ENCODE measurements at places on chromosomes 13 and 19.

GRCh38 chr13:39283072-39283471 lies 244.8 kb downstream of the NHLRC3 start:
- no peak for DNase-seq

DNA sequence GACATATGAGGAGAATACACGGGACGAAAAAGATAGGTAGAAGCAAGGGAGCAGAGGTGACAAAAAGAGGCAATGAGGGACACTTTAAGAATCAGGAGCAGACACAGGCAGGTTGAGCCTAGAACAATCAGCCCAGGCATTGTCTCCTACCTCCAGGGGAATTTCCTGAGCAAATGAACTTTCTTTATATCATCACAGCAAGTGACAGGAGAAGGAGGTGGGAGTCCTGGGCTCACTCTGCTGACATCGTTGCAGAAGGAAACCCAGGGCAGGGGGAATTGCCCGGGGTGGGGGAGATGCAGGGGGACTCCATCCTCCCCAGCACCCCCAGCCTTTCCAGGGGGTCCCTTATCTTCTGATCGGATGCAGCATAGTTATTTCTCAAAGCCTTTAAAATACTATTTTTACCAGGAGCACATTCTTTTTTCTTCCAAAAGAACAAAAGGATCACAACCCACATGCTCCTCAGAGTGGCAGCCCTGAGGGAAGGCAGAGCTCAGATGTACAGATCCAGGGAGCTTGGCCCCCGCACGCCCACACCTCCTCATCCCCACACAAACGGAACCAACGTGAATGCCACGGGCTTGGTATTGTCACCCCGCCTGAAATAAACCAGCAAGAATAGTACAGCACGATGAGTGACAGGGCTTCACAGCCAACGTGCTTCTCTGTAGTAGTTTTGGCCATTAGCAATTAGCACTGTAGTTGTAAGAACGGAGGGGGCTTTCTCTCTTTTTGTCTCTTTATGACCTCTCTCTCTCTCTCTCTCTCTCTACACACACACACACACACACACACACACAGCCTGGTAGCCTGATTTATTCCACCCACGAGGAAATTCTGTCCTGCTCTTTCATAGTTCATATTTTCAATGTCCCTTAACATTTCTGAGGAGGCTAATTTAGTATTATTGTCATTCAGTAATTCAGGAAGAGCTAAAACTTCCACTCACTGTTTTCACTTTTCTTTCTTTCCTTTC lies 169.5 kb upstream of the UBL3 start:
- DNase-seq, result no peak

- peak; percentile 24 for DNase-seq
These were observed 4.0 kb downstream of the SPPL2B start for GRCh38 chr19:2332341-2333026.

- DNase-seq, result no peak
These were observed 564 bp downstream of the NLRP12 start for GRCh38 chr19:53823380-53824120.

DNA sequence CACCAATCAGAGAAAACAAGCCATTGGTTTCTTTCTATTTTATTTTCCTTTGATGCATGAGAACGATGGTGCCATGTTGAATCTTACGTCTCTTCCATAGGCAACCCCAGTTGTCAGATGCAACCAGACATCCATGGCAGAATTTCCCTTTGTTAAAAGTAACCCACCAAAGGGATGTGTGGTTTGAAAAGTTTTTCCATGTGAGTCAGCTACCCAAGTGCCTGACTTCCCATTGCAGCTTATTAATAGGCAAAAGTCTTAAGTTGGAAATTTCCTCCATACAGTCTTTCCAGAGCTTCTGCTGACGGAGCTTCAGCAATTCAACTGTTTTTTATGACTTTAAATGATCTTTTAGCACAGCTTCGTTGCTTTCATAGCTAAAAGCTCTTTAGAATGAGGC lies 73.8 kb upstream of the FAM216B start:
- no peak for DNase-seq

DNA sequence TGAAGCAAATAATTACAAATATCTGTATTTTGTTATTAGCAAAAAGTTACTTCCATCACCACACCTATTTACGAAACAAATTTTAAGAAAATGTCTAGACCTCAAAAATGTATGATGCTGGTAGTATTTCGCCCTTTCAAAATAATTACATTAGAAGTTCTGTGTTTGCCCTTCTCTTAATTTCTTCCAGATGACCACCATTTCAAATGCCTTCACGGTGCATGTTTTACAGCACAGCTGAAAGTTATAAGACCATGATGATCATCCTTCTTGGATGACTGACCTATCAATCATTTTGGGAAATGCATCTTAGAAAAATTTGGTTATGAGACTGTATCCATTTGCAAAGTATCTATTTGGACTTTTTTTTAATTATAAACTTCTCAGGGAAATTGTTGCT lies 390.8 kb downstream of the SLITRK6 start:
- no peak for DNase-seq

DNA sequence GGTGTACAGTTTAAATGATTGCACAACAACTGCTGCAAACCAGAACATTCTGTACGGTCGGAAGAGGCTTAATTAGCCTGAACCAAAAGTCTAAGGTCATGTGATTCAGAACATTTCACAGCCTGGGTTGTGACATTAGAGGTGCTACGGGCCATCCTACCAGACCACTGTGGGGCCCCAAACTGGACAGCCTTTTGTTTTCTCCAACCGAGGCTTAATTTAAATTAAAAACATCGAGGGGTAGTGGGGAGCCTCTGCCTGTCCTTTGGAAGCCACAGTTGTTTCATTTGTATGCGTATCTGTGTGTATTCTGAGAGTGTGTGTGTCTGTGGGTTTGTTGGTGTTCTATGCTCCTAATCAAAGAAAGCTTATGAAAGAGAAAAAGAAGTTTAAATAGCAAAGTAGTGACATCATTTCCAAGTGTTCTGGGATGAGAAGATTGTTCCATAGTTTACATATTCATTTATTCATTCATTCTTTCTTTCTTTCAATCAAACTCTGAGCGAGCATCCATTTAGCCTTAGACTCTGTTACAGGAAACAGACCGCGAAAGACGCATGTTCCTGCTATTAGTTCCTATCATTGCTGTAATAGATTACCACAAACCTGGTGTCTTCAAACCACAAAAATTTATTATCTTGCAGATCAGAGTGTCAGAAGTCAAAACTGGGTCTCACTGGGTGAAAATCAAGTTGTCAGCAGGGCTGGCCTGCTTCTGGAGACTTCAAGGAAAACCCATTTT lies 444.8 kb downstream of the FOXO1 start:
- peak; percentile 18 for DNase-seq

- no peak for DNase-seq
These were observed 12.7 kb upstream of the KL start for GRCh38 chr13:33003458-33004019.

DNA sequence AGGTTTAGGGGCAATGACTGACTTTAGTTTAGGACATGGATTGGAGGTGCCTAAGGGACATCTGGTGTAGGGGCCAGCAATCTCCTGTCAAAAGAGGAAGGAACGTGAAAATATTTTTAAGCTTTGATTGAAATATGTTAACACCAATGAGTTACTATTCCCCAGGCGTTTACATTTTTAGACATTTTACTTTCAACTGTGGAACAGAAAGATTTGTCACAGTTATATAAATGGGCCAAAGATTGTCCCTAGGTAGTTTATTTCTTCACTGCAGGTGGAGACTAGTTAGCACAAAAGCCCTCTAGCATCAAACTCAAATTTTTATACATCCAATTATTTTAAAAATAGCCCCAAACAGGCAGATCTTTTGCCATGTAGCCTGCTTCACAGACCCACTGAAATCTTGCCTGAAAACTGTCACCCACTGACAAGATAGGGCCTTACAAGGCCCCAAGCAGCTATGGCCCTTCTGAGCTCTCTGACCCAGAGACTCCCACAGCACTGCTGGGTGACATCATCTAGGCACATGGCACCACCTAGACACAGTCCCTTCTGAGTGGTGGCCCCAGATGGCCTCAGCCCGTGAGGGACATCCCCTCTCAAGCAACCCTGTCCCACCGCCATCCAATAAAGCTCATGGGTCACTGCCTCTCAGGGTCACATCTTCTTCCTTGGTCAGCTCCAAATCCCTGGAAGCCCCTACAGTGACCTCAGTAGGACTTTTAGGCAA lies 64.8 kb upstream of the DOCK9 start:
- no peak for DNase-seq

DNA sequence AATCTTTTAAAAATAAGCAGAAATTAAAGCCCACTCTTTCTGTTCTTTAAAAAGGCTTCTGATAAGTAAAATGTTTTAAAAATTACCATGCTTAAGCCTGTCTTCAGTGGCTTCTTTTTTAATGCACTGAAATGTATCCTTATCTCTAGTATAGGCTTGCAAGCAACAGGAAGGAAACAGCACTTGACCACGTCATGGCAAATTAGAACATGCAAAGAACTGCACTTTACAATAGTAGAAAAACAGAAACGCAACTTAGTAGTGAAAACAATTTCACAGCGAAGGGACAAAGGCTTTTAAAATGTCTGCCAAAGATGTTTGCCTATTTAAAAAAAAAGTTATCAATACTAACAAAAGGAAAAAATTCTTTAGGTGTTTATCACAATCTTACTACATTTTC lies 36.3 kb downstream of the ELF1 start:
- DNase-seq, result peak; percentile 53

DNA sequence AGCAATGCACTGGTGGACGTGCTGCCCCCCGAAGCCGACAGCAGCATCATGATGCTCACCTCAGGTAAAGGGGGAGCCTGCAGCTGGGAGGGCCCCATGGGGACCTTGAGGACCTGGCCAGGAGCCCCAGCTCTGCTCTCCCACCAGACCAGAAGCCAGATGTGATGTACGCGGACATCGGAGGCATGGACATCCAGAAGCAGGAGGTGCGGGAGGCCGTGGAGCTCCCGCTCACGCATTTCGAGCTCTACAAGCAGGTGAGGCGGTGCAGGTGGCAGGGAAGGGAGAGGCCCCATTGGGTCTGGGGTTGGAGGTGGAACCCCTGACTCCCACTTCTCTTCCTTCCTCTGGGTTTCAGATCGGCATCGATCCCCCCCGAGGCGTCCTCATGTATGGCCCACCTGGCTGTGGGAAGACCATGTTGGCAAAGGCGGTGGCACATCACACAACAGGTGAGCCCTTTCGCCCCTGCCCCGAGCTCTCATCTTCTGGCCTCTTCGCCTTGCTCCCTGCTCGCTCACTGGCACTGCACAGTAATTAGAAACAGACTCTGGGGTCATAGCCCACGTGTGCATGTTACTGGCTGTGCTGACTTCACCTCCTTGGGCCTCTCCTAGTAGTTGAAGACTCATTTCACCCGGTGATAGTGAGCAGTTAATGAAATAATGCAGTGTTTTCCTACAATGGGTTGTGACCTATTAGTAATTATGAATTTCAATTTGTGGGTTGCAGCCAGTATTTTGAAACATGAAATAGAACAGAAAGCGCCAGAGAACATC lies 3.6 kb downstream of the PSMC4 start:
- DNase-seq, result no peak

DNA sequence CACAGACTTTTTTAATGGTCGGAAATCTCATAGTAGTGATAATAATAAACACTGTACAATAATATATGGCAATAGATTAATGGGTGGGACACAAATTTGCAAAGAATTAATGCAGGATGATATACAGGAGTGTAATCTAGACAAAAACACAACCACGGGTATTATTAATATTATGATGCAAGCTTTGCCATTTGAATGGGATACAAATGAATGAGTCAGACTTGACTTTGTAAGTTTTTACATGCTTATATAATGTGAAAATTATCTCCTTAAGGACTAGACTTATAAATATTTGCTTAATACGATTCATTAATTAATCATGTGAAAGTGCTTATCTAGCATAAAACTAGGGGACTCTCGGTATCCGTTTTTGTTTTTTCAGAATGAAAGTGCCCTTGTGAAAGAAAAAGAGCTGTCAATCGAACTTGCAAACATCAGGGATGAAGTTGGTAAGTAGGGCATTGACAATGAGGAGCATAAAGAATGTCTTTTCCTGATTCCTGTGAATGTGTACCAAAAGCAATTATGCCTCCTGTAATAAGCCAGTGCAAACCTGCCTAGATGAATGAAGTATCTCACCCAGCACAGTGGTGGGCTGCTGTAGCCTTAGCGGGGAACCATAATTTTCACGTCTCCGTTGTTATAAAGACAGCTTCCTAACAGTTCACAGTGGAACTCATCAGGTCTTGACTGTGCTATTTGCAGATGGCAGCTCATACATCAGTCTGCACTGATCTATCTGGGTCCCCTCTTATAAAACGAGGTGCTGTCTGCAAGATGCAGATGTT lies 155.7 kb downstream of the SLC7A1 start:
- no peak for DNase-seq

DNA sequence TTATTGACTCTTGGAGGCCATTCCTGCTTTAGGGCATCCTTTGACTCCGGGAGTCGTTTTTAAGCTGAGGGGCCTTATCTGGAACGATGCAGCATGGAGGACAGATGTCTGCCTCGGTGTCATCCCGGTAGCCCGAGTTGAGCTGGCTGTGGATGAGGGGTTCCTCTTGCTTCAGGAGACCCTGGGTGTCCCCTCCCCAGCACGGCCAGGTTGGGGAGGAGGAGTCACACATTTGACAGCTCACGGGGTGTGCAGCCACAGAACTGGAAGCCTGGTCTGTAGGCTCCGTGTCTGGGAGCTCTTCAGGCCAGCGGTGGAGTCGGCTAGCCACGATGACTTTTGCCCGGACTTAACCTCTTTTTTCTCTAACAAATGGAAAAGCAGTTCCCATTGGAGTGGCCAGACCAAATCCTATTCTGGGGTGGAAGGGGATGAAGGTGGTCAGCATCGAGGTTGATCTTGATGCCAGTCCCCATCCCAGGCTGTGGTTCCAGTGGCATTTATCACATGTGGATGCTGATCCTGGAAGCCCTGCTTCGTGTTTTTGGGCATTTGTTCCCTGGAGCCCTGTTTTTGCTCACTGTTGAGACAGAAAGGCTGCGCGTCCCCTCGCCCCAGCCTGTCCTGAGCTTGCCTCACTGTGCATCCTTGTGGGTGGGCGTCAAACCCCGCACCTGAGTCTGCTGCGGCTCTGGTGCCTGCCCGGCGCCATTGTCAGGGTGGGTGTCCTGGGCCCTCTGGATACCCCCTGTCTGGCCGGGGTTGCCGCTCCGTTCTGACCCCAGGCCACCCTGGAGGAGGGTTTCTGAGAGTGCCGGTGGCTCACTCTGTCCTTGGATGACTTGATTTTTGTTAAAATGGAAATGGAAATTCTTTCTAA lies 12.0 kb downstream of the TFDP1 start:
- no peak for DNase-seq

- no peak for DNase-seq
These were observed 1.1 kb downstream of the AKAP8L start for GRCh38 chr19:15417699-15418098.

DNA sequence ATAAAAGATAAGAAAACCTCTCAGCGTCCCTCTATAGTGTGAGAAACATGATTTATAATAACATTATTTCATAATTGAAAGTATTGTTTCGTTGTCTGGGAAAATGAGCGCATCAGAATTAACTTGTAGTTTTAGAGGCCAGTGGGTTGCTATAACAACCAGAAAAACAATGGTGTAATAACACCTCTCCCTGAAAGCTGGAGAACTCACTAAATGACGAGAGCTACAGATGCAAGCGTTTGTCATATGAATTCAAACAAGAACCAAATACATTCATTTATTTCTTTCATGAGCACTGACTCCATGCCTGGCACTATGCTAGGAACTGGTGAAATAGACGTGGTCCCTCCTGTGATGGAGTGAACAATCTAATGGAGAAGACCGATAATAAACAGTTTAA lies 16.3 kb downstream of the KBTBD7 start:
- no peak for DNase-seq

- no peak for DNase-seq
These were observed 11.6 kb upstream of the TOMM40 start for GRCh38 chr19:44879309-44880065.

- DNase-seq, result no peak
These were observed 881.2 kb upstream of the PCDH20 start for GRCh38 chr13:62296812-62297211.

- no peak for DNase-seq
These were observed 21.9 kb downstream of the RBM26 start for GRCh38 chr13:79384022-79384610.

Data from effector CD4-positive, alpha-beta T cell (primary cell).